ENCODE measurements at places on chromosomes 11 and 22. TPM values are rescaled to one million over a fixed set of nuclear protein-coding genes. Genes with fewer than 3 reads are reported as not detected.

ESAM gene
- total RNA-seq = 1.1 TPM

KCNK4 gene
- total RNA-seq = not detected

DNA sequence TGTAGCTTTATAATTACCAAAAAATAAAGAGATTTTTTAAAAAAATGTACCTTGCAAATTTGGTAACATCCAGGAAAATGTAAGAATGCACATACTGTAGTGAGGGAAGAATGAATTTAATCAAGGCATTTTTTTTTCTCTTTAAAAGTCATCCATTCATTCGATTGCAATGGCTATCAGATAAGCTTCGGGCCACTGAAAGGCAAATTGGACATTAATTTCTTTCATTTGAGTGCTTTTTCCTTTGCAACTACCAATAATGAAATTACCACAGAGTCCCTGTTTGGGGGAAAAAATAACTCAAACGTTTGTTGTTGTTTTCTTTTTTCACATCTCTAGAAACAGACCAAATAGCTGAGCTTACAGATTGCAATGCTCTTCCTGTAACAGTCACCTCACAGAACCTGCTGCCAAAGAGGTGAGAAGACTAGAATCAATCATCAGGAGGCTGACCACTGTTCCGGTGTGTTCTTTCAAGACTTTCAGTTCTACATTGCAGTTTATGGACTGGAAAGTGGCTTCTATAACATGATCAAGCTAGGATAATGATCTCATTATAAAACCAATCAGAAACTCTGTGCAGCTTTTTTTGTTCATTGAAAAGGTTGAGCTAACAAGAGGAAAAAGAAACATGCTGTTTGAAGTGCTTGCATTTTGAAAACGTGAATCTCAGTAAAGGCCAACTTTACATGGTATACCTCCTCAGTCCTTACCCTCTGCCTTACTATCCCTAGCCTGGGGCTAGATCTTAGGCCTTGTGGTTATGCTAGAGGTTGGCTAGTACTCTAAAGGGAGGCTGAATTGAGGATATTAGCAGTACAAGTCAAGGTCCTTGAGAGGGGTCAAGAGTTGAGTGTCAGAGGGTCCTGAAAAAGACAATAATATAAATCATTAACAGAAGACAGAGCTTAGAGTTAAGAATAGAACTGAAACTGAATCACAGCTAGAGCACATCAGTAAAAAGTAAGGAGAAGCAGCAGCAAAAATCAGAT lies 1276.1 kb downstream of the LRRC4C start:
- no peaks in the 10 kb centered on the region for H3K27me3 ChIP-seq
- no peak for DNase-seq
- H3K36me3 ChIP-seq = no peaks in the 10 kb centered on the region
- H3K4me1 ChIP-seq = no peaks in the 10 kb centered on the region
- no peak overlapping the region for H3K27ac ChIP-seq

- H3K27me3 ChIP-seq = peaks cover 90% of the 10 kb centered on the region
- DNase-seq = peak; percentile 8
- no peak overlapping the region for H3K4me3 ChIP-seq
Observed at GRCh38 chr11:13009921-13010748, 1.0 kb downstream of the RASSF10 start.

- DNase-seq = no peak
- no peak overlapping the region for H3K4me3 ChIP-seq
- H3K27me3 ChIP-seq = peaks cover 3% of the 10 kb centered on the region
- H3K27ac ChIP-seq = no peak overlapping the region
Observed at GRCh38 chr11:36053862-36054261, 110.0 kb downstream of the LDLRAD3 start.

- H3K4me3 ChIP-seq = no peak overlapping the region
- no peaks in the 10 kb centered on the region for H3K27me3 ChIP-seq
- H3K36me3 ChIP-seq = no peaks in the 10 kb centered on the region
- DNase-seq = no peak
- H3K4me1 ChIP-seq = no peaks in the 10 kb centered on the region
Observed at GRCh38 chr22:47437110-47437509, 674.7 kb downstream of the TBC1D22A start.

DNA sequence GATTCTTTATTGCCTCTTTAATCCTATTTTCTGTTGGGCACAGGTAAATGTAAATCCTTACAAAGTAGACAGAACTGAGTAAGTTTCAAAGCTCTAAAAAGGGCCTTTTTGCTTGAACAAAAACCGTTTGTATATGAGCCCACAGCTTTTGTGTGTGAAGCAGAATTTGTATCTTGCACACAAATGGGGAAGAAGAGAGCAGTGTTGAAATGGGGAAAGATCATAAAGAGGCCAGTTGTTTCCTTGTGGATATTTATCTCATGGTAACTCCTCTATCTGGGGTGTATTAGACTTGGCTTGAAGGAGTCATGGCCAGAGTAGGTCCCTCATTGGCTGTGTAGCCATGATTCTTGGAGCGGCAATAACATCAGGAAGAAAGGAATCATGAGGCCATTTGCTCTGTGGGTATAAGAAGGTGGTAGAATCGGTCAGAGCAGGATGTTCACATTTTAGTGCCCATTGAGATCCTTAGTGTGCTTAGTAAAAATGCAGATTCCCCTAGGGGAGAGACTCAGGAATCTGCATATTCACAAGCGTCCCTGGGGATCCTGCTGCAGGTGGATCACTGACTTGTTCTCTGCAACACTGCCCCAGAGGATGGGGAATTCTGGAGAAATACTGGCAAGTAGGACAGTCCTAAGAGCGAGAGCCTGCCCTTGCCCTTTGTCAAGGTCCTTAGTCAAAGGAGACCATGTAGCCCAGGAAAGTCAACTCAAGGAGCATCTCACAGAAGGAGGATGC lies 126.5 kb downstream of the LDLRAD3 start:
- no peaks in the 10 kb centered on the region for H3K27me3 ChIP-seq
- no peak overlapping the region for H3K27ac ChIP-seq
- H3K4me1 ChIP-seq = no peaks in the 10 kb centered on the region
- no peak overlapping the region for H3K4me3 ChIP-seq
- DNase-seq = no peak

DNA sequence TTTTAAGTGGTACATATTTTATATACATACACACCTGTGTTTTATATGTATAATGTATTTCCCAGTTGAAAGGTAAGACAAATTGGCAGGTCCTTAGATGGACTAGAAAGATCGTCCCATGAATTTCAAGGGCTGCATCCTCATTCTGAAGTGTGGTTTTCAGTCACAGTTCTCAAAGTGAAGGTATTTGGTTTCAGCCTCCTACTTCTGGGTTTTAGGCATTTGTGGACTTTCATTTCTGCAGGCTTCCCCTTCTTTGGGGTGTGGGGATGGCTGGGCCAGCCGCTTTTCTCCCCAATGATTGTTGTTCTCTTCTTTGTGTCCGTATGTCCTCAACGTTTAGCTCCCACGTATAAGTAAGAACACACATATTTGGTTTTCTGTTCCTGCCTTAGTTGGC lies 10.0 kb downstream of the DCPS start:
- H3K27ac ChIP-seq = no peak overlapping the region
- H3K36me3 ChIP-seq = peaks cover 26% of the 10 kb centered on the region
- H3K27me3 ChIP-seq = no peaks in the 10 kb centered on the region
- DNase-seq = no peak
- H3K4me1 ChIP-seq = peaks cover 20% of the 10 kb centered on the region
